Stimulated activated CD4-positive, alpha-beta T cell treated with anti-CD3 and anti-CD28 coated beads, Interleukin-15, amount 100 ng/mL, for 1 hour (primary cell): ENCODE measurements at places on chromosomes 3 and 15.

- DNase-seq: no peak
Measured at GRCh38 chr3:124469555-124469954, 260.7 kb upstream of the UMPS start.

GRCh38 chr3:66401157-66401550 is 99.7 kb downstream of the LRIG1 start:
- DNase-seq: no peak

- DNase-seq: no peak
Measured at GRCh38 chr3:61862614-61863289, 301.4 kb downstream of the PTPRG start.

GRCh38 chr15:39426552-39427532 is 154.0 kb upstream of the THBS1 start:
- peak; percentile 36 for DNase-seq
